ENCODE measurements at places on chromosomes 16 and 17. TPM values are rescaled to one million over a fixed set of nuclear protein-coding genes. Genes with fewer than 3 reads are reported as not detected.

The DNAAF1 gene
- total RNA-seq: not detected

The SLC16A6 gene
- total RNA-seq: 0.54 TPM

The GAST gene
- not detected for total RNA-seq

The ZNF276 gene
- 4.1 TPM for total RNA-seq

The TAC4 gene
- total RNA-seq: not detected

The PKMYT1 gene
- total RNA-seq: 2.8 TPM
